ENCODE measurements at places on chromosomes 12 and 14. TPM values are rescaled to one million over a fixed set of nuclear protein-coding genes. Genes with fewer than 3 reads are reported as not detected.

The AKAP6 gene
- not detected for polyA plus RNA-seq

DNA sequence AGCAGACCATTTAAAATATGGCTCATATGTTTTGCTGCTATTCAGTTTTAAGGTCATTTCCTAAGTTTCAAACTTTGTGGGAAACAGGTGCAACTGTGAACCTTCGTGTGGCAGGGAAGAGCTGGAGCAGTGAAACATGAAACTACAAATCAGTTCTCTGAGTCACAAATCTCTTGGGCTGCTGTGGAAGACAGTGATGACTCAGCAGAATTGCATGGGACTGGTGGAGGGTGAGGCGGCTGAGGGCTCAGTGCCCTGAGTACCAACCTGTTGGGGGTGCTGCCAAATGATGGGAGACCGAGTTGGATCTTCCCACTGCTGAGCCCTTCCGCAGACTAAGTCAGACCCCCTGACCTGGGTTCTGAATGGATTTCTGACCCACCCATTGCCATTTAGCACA lies 8.4 kb upstream of the CALM1 start:
- H3K27ac ChIP-seq = no peak overlapping the region
- H3K27me3 ChIP-seq = no peaks in the 10 kb centered on the region
- no peaks in the 10 kb centered on the region for H3K36me3 ChIP-seq
- H3K4me1 ChIP-seq = peaks cover 14% of the 10 kb centered on the region

The SERPINA5 gene
- polyA plus RNA-seq = not detected

DNA sequence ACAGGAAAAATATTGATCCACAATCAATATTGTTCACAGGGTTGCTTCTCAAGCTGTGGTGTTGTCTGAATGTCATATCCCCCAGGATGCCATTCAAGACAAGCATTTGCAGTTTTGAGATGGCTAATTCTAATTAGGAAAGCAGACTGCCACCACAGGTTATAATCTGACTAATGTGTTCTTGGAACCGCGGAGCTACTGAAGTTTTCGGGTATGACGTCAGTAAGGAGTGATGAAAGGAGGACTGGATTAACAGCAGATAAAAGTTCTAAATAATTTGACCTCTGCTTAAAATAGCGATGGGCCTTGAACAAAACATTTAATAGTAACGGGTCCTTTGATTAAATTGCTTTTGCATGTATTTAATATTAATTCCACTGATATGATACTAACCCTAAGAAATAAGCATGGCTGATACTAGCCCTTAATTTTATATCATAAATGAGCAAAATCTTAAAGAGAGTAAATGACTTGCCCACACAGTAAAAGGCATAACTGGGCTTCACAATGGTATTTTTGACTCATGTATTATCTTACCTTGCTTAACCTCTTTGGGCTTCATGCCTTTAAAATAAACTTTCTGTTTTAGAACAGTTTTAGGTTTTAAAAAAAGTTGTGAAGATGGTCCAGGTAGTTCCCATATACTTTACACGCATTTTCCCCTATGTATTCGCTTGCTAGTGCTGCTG lies 50.3 kb downstream of the TSHR start:
- H3K4me3 ChIP-seq = no peak overlapping the region

- no peak overlapping the region for H3K27ac ChIP-seq
- no peak overlapping the region for H3K4me3 ChIP-seq
- H3K36me3 ChIP-seq = no peaks in the 10 kb centered on the region
Observed at GRCh38 chr12:23349564-23349963, 599.9 kb downstream of the SOX5 start.

DNA sequence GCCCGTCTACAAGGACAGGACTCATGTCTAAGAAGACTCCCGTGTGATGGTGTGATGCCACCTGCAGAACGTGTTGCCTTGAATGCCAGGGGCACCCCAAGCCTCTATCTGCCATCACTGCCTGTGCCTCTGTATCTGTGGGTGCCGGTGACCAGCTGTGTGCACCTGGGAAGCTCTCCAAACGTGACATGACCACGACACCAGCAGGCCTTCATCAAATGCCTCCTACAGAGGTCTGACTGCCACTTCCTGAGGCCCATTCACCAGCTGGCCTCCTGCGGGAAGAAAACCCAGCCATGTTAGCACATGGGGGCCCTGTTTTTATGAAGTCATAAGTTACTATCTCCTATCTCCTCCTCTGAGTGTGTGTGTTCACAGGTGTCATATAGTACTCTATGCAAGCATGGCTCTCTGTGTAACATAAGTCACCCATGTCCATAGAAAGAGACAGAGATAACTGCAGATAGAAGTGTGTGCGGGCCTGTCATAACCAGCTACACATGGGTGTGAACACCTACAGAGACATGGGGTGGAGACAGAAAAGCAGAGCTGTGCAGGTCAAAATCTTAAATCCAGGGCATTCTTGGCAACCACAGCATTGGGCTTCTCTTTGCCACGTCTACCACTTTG lies 18.3 kb upstream of the SERPINA4 start:
- no peak overlapping the region for H3K27ac ChIP-seq
- H3K4me3 ChIP-seq = no peak overlapping the region
- H3K36me3 ChIP-seq = no peaks in the 10 kb centered on the region
- H3K4me1 ChIP-seq = no peaks in the 10 kb centered on the region

- H3K4me3 ChIP-seq = no peak overlapping the region
- no peaks in the 10 kb centered on the region for H3K36me3 ChIP-seq
- no peak for DNase-seq
Observed at GRCh38 chr12:39459027-39459434, 16.1 kb upstream of the KIF21A start.

- DNase-seq = no peak
- H3K4me3 ChIP-seq = no peak overlapping the region
- no peaks in the 10 kb centered on the region for H3K27me3 ChIP-seq
- H3K27ac ChIP-seq = no peak overlapping the region
- no peaks in the 10 kb centered on the region for H3K36me3 ChIP-seq
Observed at GRCh38 chr12:106150555-106150954, 11.8 kb upstream of the NUAK1 start.

DNA sequence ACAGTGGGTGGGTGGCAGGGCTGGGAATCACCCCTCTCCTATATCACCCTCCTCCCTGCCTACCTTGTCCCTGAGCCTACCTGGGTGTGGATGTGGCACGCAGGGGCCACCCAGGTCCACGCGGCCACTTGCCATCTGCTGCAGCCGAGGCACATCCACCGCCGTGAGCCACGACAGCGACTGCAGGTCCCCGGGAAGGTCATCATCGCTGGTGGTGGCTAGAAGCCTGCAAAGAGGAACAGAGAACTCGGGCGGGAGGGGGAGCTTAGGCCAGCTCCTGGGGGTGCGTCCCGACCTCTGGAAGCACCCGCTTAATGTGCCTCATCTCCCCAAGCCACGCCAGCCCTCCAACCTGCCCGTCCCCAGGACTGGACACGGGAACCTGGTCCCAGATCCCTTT lies 19.0 kb downstream of the FOXN4 start:
- no peaks in the 10 kb centered on the region for H3K36me3 ChIP-seq
- no peaks in the 10 kb centered on the region for H3K4me1 ChIP-seq
- H3K27me3 ChIP-seq = peaks cover 29% of the 10 kb centered on the region
- no peak for DNase-seq
- no peak overlapping the region for H3K27ac ChIP-seq

The SLC6A13 gene
- not detected for polyA plus RNA-seq

The SYCP3 gene
- 0.15 TPM for polyA plus RNA-seq

DNA sequence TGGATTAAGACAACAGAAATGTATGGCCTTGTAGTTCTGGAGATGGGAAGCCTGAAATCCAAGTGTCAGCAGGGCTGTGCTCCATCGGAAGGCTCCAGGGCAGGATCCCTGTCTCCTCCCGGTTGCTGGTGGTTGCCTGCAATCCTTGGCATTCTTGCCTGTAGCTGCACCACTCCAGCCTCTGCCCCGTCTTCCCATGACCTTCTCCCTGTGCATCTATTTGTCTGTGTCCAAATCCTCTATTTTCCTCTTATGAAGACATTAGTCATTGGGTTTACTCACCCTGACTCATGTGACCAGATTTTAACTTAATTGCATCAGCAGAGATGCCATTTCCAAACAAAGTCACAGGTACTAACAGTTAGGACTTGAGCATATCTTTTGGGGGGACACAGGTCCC lies 15.1 kb downstream of the TUNAR start:
- H3K36me3 ChIP-seq = no peaks in the 10 kb centered on the region
- no peak for DNase-seq
- H3K27ac ChIP-seq = no peak overlapping the region
- no peaks in the 10 kb centered on the region for H3K4me1 ChIP-seq

GRCh38 chr12:121958541-121959240 lies 40.3 kb downstream of the CFAP251 start:
- no peaks in the 10 kb centered on the region for H3K36me3 ChIP-seq
- H3K27me3 ChIP-seq = no peaks in the 10 kb centered on the region
- H3K4me3 ChIP-seq = no peak overlapping the region
- DNase-seq = no peak
- H3K27ac ChIP-seq = no peak overlapping the region
- no peaks in the 10 kb centered on the region for H3K4me1 ChIP-seq

The CCDC175 gene
- polyA plus RNA-seq = not detected
